ENCODE measurements at places on chromosomes 16 and 17.

- DNase-seq = no peak
Observed at GRCh38 chr16:17325476-17326143, 145.2 kb downstream of the XYLT1 start.

DNA sequence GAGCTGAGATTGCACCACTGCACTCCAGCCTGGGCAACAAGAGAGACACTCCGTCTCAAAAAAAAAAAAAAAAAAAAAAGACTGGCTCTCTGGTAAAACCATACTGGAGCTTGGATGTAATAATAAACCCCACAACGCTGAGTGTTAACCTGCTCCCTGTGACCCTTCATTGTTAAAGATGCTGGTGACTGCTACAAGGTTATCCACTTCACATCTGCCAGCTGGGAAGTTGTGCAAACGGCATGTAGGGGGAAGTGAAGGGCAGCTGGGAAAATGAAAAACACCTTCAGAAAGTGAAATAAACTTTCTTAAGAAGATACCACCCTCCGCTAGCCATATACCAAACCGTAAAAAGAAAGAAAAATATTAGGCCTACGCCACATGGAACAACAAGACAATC lies 131.0 kb upstream of the NUDT7 start:
- no peak for DNase-seq

DNA sequence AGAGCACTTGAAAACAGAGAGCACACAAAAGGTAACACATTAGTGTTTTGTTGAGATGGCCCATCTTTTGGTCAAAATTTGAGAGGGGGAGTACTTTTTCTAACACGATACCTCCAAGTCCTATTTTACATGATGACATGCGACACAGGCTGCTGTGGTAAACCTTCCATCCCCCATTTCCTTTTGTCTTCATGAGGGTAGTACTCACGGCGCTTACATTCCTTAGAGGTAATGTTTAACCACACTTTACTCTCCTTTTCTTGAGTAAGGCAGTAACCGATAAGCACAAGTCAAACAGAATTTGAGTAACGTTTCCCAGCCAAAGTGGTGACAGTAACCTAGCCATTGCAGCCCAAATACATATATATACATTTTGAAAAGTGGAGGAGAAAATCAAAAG lies 35.8 kb upstream of the PITPNM3 start:
- no peak for DNase-seq

DNA sequence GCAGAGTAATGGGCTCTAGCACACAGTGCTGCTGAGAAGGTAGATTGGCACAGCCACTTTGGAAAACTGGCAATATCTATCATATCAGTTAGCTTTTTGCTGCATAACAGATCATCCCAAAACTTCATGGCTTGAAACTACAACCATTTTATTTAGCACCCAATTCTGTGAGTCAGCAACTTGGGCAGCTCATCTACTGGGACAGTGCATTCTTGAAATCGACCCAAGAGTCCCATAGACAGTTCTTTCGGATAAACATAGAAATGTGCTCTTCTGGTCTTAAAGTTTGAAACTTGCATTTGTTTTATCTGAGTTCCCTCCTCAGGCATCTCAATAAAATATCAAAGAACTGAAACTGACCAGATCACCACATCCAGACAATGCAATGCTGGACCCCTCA lies 76.7 kb downstream of the CEP112 start:
- no peak for DNase-seq

- no peak for DNase-seq
Observed at GRCh38 chr16:7584561-7584960, 251.9 kb downstream of the RBFOX1 start.

DNA sequence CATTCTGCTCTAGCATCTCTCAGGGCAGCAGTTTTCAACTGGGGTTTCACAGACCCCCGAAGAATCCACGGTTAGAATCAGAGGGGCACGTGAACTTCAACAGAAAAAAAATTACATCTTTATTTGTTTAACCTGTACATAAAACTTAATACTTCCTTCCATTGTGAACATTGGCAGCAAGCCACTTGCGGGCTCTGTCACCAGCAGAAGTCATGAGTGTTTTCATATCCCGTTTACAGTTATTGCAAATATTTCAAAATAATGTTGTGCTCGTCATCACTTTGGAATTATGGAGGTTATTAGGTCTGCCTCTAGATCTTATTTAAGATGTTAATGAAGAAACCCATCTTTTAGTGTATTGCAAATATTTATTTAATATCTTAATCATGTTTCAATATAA lies 109.8 kb downstream of the SDR42E1 start:
- no peak for DNase-seq

All from colonic mucosa (tissue), 4 donors.